ENCODE measurements at places on chromosomes 1 and 21.

DNA sequence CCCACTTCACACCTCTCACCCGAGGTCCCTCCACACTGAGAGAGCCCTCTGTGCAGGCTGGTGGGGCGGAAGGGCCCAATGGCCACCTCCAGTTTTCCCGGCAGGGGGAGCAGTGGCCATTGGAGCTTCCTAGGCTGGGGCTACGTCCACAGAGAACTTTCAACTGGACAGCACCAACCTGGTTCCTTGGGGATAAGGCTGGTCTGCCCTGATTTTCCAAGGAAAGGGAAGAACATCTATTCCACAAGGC, 20.3 kb upstream of the LAPTM5 start:
- no peak for DNase-seq

GRCh38 chr1:155970531-155971167, 7.7 kb downstream of the ARHGEF2 start:
- no peak for DNase-seq

DNA sequence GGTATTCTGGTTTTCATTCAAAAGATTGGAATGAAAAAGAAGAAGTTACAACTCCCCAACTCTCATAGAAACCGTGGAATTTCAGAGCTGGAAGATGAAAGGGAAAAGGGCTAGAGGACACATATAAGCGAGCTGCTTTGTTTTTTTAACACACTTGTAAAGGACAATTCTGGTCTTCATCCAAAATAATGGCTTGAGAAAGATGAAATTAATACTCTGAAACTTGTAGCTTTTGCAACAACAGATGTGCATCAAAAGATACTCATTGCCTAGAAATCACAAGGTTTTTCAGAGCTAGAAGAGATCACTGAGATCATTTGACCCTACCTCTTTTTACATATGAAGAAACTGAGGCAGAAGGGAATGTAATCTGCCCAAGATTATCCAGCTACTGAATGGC, 25.6 kb downstream of the NR5A2 start:
- no peak for DNase-seq

GRCh38 chr21:43971201-43971991, 40.7 kb upstream of the TRAPPC10 start:
- no peak for DNase-seq

DNA sequence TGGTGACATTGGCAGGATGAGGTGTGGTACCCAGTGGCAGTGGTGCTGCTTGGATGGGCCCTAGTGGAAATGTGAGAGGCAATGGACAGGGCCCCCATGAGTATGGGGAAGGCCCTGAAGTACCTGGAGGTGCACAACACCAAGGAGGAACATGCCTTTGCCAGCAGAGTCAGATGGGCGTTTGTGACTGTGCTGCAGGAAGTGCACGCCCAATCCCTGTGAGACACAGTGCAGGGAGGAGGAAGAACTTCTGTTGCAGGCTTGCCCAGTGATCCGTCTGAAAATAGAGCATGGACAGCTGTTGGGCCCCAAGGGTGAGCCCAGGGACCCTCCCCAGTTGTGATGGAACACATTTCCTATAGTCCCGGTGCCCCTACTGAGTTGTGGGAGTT, 42.7 kb downstream of the GJA5 start:
- no peak for DNase-seq

GRCh38 chr1:44620072-44620471, 54.2 kb downstream of the TMEM53 start:
- DNase-seq = no peak

DNA sequence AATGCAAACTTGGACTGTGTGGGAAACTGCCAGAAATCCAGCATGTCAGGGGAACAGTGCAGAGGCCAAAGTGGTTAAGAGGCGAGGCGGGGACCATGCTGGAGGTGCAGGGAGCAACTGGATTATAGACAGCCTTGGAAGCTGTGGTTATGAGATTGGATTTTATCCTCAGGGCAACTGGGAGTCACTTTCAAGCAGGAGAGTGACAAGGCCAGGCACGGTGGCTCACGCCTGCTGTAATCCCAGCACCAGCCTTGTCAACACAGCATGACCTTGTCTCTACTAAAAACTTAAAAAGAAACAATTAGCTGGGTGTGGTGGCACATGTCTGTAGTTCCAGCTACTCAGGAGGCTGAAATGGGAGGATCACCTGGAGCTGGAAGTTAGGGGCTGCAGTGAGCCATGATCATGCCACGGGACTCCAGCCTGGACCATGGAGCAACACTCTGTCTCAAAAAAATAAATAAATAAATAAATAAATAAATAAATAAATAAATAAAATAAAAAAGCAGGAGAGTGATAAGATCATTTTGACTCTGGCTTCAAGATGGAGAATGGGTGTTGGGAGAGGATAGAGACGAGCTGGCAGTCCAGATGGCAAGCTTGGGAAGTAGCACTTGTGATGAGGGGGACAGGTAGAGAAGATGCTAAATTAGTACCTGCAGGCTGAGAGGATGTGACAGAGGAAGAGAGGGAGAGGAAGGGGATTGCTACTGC, 3.5 kb downstream of the HAPLN2 start:
- DNase-seq = no peak

GRCh38 chr1:146013559-146013922, 8.0 kb downstream of the HJV start:
- no peak for DNase-seq

GRCh38 chr21:39034590-39035536, 148.4 kb downstream of the PSMG1 start:
- DNase-seq = no peak

GRCh38 chr1:86487131-86487810, 18.5 kb downstream of the CLCA1 start:
- no peak for DNase-seq

GRCh38 chr21:38696579-38696978, 109.2 kb upstream of the ETS2 start:
- DNase-seq = no peak

DNA sequence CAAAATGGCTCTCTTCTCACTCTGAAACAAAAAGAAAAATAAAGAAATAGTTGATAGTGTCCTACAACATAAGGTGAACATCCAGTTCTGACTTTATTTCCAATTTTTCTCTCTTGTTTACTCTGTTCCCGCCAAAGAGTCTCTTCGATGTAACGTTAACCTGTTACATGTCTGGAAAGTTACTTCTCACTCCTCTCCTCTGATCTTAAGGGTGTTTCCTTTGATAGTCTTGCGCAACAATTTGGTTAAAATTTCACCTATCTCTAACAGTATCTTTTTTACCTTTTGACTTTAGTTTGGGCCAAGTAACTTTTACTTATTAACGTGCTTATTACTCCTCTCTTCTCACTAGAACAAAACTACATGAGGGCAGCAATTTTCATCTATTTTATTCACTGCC, 1450.2 kb downstream of the BRINP3 start:
- no peak for DNase-seq

DNA sequence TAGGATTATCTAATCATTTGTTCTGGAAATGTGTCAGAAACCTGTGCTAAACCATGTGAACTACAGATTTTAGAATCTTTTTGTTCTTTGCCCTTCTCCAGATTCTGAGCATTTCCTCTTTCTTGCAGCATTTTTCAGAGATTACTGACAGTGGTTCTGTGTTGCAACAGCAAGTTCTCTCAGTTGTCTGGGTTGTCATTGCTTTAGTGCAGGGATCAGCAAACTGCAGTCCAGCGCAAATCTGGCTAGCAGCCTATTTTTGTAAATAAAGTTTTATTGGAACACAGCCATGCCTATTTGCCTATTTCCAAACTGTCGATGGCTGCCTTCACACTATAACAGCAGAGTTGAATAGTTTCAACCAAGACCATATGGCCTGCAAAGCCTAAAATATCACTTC, 66.3 kb upstream of the LRRC8D start:
- no peak for DNase-seq

- DNase-seq = no peak
These were observed at the start of gene LRRC39 for GRCh38 chr1:100178091-100178490. TSS of gene LRRC39 (minus strand) at chr1:100178256. CDS start at chr1:100168516, 9,740 bp downstream.

GRCh38 chr1:158564608-158565007, 5.8 kb downstream of the OR6P1 start:
- no peak for DNase-seq

GRCh38 chr1:24126018-24126671, 14.2 kb upstream of the MYOM3 start:
- DNase-seq = no peak

- peak; percentile 30 for DNase-seq
These were observed 242.3 kb downstream of the LMX1A start for GRCh38 chr1:165114022-165114888.

GRCh38 chr1:39525366-39526165, 34.1 kb downstream of the BMP8A start:
- no peak for DNase-seq

DNA sequence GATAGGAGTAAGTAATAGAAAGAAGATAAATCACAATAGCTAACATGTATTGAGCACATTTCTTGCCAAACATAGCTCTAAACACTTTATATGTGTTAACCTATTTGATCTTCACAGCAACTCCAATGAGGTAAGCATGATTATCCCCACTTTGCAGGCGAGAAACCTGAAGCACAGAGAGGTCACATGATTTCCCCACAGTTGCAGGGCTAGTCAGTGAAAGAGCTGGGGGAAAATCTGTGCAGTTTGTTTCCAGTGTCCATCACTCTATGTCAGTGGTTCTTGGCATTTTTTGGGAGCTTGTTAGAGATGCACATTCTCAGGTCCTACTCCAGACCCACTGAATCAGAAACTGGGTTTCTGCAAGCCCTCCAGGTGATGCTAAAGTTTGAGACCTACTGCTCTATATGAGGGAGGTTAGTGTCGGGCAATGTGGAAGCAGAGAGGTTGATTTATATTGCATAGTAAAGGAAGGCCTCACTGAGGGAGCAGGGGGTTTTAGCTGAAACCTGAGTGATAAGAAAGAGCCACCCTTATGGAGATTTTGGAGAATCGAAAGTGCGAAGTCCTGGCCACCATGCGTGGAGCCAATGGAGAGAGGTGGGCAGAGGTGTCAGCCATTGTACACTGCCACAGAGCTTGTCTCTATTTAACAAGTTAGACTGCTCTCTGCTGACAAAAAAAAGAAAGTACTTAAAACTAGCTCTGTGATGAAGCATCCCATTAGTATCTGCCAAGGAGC, 20.9 kb downstream of the MCOLN3 start:
- DNase-seq = no peak

DNA sequence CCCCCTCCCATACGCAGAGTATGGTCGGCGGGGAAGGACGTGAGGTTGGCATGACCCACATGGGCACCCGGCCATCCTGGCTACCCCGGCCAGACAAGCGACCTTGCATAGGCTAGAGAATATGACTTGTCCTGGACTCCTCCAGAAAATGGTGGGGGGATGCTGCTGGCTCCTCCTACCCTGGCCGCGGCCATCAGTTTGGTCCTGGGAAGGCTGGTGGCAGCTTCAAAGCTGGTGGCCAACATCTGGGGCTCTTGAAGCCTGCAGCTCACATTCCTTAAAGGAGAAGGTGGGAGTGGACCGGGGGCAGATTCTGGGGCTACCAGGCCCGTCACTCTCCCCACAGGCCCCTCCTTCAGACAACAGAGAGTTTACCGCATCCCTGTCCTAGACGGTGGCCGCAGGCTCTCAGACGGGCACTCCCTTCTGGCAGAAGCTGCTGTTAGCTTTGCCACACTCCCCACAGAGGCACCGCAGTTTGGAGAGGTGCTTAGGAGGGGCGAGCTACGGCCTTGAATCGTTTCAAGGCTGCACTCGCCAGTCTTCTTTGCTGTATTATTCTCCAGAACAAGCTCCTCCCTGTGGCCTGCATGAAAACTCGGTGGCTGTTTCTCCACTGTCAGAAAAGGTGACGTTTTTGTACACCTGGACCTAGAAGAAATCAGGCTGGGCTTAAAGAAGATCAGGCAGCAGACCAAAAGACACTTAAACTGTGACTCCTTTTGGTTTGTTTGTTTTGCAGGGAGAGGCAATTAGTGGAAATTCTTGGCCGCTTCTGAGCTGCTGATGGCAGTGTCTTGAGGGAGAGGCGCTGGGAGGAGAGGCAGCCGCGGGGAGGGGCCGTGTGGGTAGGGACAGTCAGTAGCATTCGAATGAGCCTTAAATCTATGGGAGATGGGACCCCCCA, 68.0 kb downstream of the RUNX3 start:
- DNase-seq = no peak

- no peak for DNase-seq
These were observed 75.5 kb downstream of the MAP3K7CL start for GRCh38 chr21:29205988-29206387.

GRCh38 chr21:36860736-36861594, 105.5 kb downstream of the HLCS start:
- no peak for DNase-seq

- DNase-seq = no peak
These were observed 27.9 kb downstream of the MORC3 start for GRCh38 chr21:36347962-36348328.

GRCh38 chr1:155064111-155064831, 731 bp downstream of the EFNA4 start:
- no peak for DNase-seq

GRCh38 chr21:15752763-15753407, 23.1 kb downstream of the USP25 start:
- DNase-seq = no peak
